Stimulated activated CD8-positive, alpha-beta memory T cell treated with anti-CD3 and anti-CD28 coated beads, Interleukin-4, amount 100 ng/mL, for 4 hours (primary cell): ENCODE measurements at places on chromosomes 7 and 10.

- DNase-seq: no peak
Observed at GRCh38 chr7:1498370-1499305, 5.6 kb downstream of the INTS1 start.

DNA sequence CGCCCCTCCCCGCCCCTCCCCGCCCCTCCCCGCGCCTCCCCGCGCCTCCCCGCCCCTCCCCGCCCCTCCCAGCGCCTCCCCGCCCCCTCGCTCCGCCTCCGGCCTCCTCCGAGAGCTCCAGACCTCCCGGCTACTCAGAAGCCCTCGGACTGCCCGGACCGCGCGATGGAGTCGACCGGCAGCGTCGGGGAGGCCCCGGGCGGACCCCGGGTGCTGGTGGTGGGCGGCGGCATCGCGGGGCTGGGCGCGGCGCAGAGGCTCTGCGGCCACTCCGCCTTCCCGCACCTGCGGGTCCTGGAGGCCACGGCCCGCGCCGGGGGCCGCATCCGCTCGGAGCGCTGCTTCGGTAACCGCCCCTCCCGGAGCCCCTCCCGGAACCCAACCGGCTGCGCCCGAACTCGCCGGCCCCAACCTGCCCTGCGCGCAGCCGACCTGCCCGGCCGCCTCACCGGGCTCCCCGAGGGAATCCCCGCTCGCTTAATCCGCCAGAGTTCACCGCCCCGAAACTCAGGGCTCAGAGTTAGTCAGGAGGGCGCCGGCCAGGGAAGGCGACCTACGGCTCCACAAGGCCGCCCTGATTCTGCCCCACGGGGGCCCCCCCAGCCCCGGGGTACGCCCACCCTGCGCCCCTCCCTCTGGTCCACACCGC is at the start of gene PAOX:
Gene PAOX, plus strand, starts transcription at position 111 of the 649 bp plus-strand sequence. Its CDS starts 55 bp downstream, at position 166.
- DNase-seq: no peak

DNA sequence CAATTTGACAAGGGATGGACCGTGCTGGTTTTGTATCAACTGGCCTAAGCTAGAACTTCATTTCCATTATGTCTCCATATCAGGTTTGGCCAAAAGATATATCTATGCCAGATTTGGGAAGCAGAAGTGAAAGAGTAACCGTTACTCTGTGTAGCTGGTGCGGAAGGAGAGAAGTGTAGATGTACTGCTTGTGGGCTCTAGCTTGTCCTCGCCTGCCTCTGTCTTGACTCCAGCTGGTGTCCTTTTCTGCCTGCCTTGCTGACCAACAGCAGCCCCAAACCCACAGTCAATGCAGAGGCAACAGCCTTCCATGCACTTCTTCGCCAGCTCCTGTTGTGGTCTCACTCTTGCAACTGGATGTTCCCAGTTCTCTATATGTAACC is 128.5 kb downstream of the KIF20B start:
- DNase-seq: no peak

- DNase-seq: no peak
Observed at GRCh38 chr7:81632418-81632817, 137.4 kb downstream of the HGF start.

- DNase-seq: no peak
Observed at GRCh38 chr10:94983555-94983954, 45.1 kb downstream of the CYP2C9 start.

DNA sequence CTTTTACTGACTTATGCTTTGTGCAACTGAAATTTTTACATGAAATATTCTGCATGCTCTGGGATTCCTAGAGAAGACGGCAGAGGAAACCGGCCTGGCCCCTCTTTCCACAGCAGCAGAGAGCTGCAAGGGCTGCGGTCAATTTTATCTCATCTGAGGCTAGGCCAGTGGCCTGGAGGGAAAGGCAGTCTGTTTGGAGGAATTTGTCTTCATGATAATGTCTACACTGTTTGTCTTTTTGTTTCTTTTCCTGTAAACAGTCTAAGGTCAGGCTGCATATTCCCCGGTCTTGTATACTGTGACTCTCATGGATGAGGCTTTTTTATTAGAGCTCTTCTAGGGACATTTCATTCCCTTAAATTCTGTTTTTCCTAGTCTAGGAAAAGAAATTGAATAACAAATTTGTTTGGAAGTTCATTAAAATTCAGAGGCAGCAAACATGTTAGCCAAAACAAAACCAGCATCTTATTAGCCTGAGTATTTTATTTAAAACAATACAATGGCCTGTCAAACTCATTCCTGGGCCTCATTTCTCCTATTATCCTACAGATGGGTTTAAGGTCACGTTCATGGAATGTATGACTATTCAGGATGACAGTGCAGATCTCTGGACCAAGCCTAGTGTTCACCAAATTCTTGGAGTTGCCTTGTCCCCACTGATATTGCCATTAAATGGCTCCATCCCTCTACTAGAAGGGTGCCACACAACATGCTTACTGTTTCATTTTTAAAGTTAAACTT is 26.4 kb downstream of the LAMB4 start:
- DNase-seq: no peak

GRCh38 chr7:92657391-92657790 is 67.2 kb upstream of the FAM133B start:
- no peak for DNase-seq

- no peak for DNase-seq
Observed at GRCh38 chr7:76349313-76349885, 9.4 kb downstream of the YWHAG start.

- DNase-seq: no peak
Observed at GRCh38 chr7:70066844-70067243, 468.6 kb downstream of the AUTS2 start.

- no peak for DNase-seq
Observed at GRCh38 chr7:100886936-100887515, 2.5 kb downstream of the UFSP1 start.

DNA sequence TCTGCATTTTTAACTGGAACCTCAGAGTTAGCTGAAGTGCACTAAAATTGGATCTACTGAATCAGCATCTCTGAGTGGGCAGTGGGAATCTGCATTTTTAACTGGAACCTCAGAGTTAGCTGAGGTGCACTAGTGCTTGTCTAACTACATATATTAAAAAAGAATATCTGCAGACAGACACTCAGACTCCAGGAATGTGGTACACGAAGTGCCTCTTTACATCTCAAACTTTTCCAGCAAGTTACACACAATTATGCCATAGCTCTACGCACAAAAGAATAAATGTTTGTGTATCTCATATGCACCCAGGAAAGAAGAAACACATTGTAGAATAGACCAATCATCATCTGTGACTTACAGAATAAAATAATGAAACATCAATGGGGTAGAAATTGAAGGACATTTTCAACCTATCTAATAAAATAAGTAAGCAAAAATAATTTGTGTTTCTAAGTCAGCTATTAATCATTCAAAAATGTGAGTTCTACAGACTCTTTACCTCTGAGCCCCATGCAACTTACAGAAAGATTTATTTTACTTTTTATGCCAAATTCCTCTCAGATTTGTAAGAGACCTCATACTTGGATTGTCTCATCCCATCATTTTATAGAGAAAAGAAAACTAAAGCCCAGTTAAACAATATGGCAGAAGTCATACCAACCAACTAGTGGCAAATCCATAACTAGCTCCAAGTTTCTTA is 28.3 kb downstream of the PPP1R3A start:
- no peak for DNase-seq

DNA sequence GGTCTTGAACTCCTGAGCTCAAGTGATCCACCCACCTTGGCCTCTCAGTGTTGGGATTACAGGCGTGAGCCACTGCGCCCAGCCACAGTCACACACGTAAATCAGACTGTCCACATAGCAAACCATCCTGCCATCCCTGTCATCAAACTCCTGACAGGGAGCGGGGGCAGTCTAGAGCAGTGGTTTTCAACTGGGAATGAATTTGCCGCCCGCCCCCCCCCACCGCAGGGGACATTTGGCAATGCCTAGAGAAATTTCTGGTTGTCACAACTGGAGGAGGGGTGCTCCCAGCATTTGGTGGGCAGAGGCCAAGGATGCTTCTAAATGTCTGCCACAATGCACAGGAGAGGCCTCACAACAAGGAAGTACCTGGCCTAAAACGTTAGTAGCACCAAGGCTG is 24.1 kb downstream of the CAMK2G start:
- no peak for DNase-seq

DNA sequence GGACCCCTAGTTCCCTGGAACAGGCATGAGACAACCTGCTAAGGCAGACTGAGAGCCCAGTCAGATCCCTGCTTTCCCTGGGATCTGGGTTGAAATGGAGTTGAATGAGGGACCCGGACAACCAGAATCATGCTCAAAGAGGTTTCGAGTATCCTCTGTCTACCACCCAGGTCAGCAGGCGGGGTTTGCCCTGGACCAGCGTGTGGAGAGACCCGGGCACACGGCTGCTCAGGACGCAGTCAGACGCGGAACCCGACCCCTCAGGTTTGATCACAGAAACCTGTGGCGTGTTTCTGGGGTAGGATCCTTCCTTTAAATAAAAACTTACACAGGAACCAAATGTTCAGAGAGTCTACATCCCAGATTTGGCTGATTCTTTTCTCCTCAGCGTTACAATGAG is 330.6 kb downstream of the PTPRN2 start:
- no peak for DNase-seq

DNA sequence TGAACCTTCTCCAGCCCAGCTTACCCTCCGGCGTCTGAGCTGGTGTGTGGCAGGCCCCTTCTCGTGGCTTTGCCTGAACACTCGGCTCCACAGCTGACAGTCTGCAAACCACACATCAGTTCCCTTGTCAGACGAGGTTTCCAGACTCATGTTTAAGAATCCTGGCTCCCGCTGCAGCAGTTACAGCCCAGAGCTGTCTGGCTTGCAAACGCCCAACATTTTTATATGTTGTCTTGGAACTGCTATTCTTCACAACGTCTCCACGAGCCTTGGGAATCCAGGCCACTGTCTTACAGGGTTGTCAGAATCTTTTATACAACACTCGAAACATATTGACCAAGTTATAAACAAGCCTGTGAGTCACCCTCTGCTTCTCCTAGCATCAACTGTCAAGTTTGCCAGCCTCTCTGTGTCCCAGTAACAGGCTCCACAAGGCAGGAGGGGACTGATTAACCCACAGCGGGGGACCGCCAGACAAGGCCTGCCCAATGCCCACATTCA is 68.1 kb downstream of the TNS3 start:
- DNase-seq: no peak

DNA sequence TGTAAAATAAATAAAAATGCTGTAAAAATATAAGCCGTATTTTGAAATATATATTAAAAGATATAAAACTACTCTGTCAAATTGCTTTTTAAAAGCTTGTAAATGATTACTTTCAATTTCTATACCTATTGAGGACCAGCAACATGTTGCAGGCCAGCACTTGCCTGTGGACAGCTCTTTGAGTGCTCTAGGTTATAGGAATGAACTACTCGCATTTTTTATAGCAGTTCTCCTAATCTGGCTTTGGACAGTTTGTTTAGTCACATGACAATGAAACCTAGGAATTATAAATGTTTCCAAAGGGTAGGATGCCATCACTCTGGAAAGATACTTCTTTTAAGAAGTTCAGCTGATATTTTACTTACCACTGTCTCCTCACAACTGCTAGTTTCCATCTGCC is 117.7 kb upstream of the PTPRZ1 start:
- DNase-seq: no peak

DNA sequence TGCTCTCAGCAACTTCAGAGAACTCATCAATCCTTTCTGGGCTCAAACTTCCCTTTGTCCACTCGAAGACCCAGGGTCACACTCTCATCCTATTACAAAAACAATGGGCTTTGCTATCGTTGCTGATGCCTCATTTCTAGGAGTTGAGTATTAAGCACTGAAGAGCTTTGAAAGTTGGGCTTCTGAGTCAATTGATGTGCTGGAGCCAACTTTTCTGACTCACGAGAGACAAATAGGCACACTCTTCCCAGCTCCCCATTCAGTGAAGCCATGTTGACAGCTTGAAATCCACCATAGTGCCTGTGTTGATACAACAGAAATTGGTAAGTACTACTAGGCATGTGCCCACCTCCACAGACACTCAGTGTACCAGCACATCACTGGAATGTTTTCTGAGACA is 97.5 kb upstream of the PRSS58 start:
- DNase-seq: no peak

DNA sequence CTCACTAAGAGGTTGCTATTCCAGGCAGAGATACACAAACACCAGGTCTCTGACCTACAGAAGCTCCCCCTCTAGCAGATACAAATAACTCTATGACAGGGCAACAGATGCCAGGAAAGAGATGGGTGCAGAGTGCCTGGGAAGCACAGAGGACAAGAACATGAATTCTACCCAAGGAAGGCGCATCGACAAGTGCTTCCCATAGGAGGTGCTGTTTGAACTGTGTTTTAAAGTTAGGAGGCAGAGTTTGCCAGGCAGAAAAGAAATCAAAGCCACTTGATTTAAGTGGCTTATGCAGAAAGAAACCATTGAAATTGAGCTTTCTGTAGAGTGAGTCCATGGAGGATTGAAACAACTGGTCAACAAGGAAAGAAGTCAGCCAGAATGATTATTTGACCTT is 35.3 kb upstream of the EGR2 start:
- no peak for DNase-seq

GRCh38 chr10:29702273-29703164 is 67.7 kb upstream of the SVIL start:
- no peak for DNase-seq

DNA sequence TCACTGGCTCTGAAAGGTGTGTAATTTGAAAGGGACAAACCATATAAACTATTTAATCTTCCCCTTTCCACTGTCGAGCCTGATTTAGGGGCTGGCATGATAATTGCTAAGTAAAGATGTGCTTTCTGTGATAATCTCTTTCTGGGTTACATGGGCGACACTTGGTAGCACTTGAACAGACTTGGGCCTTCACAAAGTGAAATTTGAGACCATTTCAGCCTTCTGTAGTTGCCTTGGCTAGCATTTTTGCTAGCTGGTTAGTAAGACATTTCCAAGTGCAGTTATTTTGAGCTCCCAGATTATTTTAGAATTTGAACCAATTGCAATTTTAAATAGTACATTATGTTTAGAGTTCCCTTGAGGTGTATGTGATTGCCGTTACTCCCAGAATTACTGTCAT is 432.7 kb upstream of the GALNT17 start:
- DNase-seq: no peak

GRCh38 chr7:100679927-100680575 is 6.5 kb downstream of the GNB2 start:
- no peak for DNase-seq

GRCh38 chr7:29920491-29920890 is 69.1 kb downstream of the SCRN1 start:
- DNase-seq: no peak

- DNase-seq: no peak
Observed at GRCh38 chr7:55501611-55502010, 70.7 kb downstream of the VOPP1 start.

GRCh38 chr7:79288655-79289054 is 164.8 kb downstream of the MAGI2 start:
- no peak for DNase-seq

GRCh38 chr7:70539205-70539604 is 592.7 kb upstream of the GALNT17 start:
- no peak for DNase-seq
